Activated CD4-positive, alpha-beta memory T cell treated with anti-CD3 and anti-CD28 coated beads for 36 hours (primary cell): ENCODE measurements at places on chromosomes 13 and 19.

GRCh38 chr13:107586216-107586615 lies 629.1 kb downstream of the LIG4 start:
- no peak for DNase-seq

- no peak for DNase-seq
Measured at GRCh38 chr13:73842626-73843025, 291.6 kb downstream of the KLF12 start.

GRCh38 chr19:47110521-47111005 lies 3.0 kb downstream of the ZC3H4 start:
- DNase-seq = peak; percentile 61

DNA sequence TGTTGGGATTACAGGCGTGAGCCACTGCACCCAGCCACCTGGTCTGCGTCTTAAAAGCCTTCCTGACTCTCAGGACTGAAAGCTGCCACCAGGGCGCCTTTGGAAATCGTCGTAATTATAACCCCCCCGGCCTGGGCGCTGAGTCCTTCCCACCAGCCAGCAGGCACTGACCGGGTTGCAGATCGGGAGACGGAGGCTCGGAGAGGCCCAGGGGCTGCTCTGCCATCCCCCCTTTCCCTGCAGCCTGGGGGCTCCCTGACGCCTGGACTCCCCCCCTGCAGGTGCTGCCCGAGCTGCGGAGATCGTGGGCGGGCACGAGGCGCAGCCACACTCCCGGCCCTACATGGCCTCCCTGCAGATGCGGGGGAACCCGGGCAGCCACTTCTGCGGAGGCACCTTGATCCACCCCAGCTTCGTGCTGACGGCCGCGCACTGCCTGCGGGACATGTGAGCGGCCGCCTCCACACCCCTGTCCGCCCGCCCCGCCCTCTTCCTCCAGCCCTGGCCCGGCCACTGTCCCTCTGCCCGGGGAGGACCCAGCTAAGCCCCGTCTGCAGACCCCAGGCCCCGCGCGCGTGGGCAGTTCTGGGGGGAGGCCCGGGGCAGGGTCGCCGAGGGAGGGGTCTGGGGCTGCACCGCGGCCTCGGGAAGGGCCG lies 2.5 kb downstream of the PRTN3 start:
- DNase-seq = no peak

- DNase-seq = no peak
Measured at GRCh38 chr13:72025836-72026235, 158.8 kb upstream of the DACH1 start.

- DNase-seq = no peak
Measured at GRCh38 chr19:43597876-43598275, 1.5 kb downstream of the ZNF576 start.

DNA sequence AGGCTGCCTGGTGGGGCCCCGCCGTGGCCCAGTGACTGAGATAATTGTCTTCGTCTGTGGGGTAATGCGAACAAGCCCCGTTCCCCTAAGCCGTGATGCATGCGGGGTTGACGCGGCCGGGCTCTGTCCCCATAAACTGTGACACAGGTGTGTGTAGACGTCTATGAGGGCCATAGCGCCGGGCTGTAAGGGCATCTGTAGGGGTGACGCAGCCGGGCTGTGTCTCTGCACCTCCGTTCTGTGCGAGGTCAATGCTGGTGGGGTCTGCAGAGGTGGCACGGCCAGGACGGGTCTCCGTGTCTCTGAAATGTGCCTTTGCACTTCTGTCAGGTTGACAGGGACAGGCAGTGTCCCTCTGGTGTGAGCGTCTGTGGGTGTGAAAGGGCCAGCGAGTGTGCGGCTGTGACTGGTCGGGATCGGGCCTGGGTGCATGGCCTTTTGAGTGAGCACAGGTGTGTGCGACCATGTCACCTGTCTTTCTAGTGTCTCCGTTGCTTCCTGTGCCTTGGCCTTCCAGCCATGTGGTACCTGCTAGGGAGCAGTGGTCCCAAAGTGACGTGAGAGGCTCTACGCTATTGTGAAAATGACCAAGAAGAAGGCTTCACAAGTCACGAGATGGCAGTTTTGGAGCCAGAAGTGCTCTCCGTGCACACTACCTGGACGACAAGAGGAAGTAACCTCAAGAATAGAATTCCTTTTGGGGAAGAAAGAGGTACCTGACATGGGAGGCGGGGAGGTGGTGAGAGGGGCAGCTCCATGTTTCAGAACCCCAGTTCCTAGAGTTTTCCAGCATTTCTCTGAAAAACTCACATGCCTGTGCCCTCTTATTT lies 16.4 kb upstream of the ZNF331 start:
- peak; percentile 29 for DNase-seq

GRCh38 chr13:100544866-100545683 lies 43.5 kb downstream of the GGACT start:
- DNase-seq = no peak

GRCh38 chr19:13823256-13823655 lies 28.0 kb downstream of the ZSWIM4 start:
- DNase-seq = no peak

DNA sequence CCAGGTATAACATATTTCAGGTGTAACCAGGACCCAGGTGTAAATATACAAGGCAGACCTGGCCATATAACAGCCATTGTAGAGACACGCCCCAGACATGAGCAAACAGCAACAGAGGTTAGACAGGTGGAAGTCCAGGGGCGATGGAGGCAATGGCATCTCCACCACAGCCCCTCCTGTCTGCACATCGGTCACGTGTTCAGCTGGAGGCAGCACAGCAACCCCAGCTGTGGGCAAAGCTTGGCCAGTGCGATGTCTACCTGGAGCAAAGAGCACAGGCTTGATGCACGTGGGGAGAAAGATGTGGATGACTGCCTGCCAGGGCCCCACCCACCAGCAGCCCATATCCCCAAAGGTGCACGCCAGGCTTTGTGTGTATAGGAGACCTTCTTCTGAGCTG lies 4.4 kb downstream of the CYP4F2 start:
- DNase-seq = no peak

GRCh38 chr19:16025108-16026101 lies 50.9 kb upstream of the TPM4 start:
- DNase-seq = no peak

DNA sequence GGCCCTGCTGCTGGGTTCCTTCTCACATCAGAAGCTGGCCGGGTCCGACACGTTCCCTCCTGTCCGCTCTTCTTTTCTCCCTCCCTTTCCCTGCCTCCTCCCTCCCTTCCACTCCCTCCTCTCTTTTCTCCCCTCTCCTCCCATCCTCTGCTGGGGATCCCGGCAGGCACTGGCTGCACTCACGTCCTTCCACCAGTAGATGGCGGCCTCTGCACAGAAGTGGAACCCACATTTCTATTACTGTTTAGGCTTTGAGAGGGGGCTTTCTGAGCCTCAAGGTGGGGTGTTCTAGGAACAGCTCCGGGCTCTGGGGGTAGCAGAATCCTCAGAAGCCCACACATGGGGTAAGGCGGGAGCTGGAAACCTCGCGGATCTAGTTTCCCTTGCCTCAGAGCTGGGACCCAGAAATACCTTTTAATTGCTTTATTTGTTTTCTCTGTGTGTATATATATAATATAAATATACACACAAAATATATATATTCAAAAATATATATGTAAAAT lies 294.2 kb downstream of the ZNF536 start:
- DNase-seq = peak; percentile 48

GRCh38 chr13:30923418-30923817 lies 9.0 kb upstream of the TEX26 start:
- no peak for DNase-seq

- peak; percentile 37 for DNase-seq
Measured at GRCh38 chr19:39645800-39646411, 9.8 kb upstream of the LGALS16 start.

DNA sequence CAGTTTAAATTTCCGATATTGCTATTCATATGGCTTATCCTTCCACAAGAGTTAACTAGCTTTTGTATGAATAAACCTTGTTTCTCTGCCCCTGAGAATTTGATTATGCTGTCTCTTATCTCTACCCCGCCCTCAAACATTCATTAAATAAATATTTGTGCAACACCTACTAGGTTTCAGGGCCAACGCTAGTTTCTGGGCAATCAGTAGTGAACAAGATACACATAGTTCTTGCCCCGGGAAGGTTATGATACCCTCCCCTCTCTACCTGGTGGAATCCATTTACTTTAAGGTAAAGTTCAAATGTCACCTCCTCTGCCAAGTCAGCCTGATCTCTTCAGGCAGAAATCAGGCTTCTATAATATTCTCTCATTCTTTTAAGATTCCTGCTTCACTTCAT lies 16.6 kb upstream of the USP12 start:
- no peak for DNase-seq

- DNase-seq = no peak
Measured at GRCh38 chr13:93399212-93399611, 172.6 kb downstream of the GPC6 start.
